ENCODE measurements at places on chromosomes 5 and 9. TPM values are rescaled to one million over a fixed set of nuclear protein-coding genes. Genes with fewer than 3 reads are reported as not detected.

The SLC24A2 gene
- polyA plus RNA-seq, result not detected

The SLC45A2 gene
- polyA plus RNA-seq, result not detected

The LCN9 gene
- polyA plus RNA-seq, result not detected

The ADAMTS13 gene
- 0.94 TPM for polyA plus RNA-seq

The SLC27A6 gene
- polyA plus RNA-seq, result 0.11 TPM

The KIF4B gene
- 0.11 TPM for polyA plus RNA-seq

The CLIC3 gene
- 6.4 TPM for polyA plus RNA-seq

The OLFM1 gene
- polyA plus RNA-seq, result 11.4 TPM

The GLRA1 gene
- not detected for polyA plus RNA-seq

The LRSAM1 gene
- polyA plus RNA-seq, result 10.0 TPM

The FABP6 gene
- polyA plus RNA-seq, result 0.63 TPM

The GRXCR2 gene
- polyA plus RNA-seq, result not detected

The ZDHHC11B gene
- 1.0 TPM for polyA plus RNA-seq

The KLF9 gene
- polyA plus RNA-seq, result 0.52 TPM

The KIF3A gene
- polyA plus RNA-seq, result 15.6 TPM

The NACC2 gene
- 29.2 TPM for polyA plus RNA-seq

The DTWD2 gene
- 4.0 TPM for polyA plus RNA-seq

The PGM5 gene
- not detected for polyA plus RNA-seq

The ROR2 gene
- 0.53 TPM for polyA plus RNA-seq

The HBEGF gene
- 5.1 TPM for polyA plus RNA-seq

The IZUMO3 gene
- polyA plus RNA-seq, result not detected

The PDLIM4 gene
- 0.20 TPM for polyA plus RNA-seq

The DCP2 gene
- 8.0 TPM for polyA plus RNA-seq

The CCDC152 gene
- not detected for polyA plus RNA-seq

The PCDHB6 gene
- 1.0 TPM for polyA plus RNA-seq

The RNF130 gene
- 31.1 TPM for polyA plus RNA-seq

The SHC3 gene
- polyA plus RNA-seq, result 0.37 TPM

The CD74 gene
- not detected for polyA plus RNA-seq

The TTLL11 gene
- 1.9 TPM for polyA plus RNA-seq

The LHX6 gene
- 0.14 TPM for polyA plus RNA-seq

The FRMD3 gene
- polyA plus RNA-seq, result 3.3 TPM

The PTPRD gene
- 0.36 TPM for polyA plus RNA-seq

The AGXT2 gene
- polyA plus RNA-seq, result not detected

The TMCO6 gene
- 18.1 TPM for polyA plus RNA-seq

The FOXI1 gene
- polyA plus RNA-seq, result not detected

The ASS1 gene
- polyA plus RNA-seq, result 11.8 TPM

The SLC34A1 gene
- not detected for polyA plus RNA-seq

The CXXC5 gene
- polyA plus RNA-seq, result 22.5 TPM

The TRPM6 gene
- polyA plus RNA-seq, result 1.5 TPM

The IL5 gene
- polyA plus RNA-seq, result not detected

The DDX4 gene
- not detected for polyA plus RNA-seq

The RASGEF1C gene
- 0.24 TPM for polyA plus RNA-seq

The OBP2B gene
- not detected for polyA plus RNA-seq

The TGFBI gene
- 1,765 TPM for polyA plus RNA-seq

The KIF24 gene
- 3.2 TPM for polyA plus RNA-seq

Measured in A549 (cell line).